ENCODE measurements at places on chromosomes 11 and 22.

DNA sequence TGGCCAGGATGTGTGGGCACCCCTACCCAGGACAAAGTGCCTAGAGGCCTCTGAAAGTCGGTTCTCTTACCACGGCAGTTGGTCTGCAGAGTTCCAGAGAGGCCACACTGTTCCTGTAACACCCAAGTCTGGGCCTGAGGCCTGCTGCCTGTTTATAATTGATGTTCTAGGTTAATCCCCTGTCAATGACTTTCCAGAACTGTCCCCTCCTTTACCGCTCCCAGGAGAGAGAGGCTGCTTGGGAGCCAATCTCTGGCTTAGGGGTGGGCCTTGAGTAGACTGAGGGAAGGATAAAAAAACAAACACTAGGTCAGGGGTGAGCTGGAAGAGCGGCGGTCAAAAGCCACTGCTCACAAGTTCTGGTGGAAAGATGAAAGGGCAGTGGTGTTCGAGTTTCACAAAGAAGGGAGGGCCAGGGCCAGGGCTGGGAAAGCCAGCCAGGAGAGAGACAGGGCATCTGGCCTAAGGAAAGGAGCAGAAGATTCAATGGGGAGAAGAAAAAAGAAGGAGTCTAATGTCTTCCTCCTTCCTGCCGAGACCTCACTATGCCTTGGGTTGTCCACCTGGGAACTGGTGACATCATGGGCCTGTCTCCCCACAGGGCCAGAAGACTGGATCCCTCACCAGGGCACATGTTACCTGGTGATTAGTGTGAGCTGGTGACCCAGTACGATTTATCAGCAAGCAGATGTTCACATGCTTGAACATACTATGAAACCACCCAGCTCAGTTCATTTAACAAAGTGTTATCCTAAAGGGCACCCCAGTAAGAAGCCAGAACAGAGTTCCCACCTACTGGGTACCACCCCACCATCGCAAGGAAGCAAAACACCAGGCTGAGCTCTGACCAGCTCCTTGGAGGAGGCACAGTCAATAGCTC lies 50.2 kb downstream of the PC start:
- no peak for DNase-seq

DNA sequence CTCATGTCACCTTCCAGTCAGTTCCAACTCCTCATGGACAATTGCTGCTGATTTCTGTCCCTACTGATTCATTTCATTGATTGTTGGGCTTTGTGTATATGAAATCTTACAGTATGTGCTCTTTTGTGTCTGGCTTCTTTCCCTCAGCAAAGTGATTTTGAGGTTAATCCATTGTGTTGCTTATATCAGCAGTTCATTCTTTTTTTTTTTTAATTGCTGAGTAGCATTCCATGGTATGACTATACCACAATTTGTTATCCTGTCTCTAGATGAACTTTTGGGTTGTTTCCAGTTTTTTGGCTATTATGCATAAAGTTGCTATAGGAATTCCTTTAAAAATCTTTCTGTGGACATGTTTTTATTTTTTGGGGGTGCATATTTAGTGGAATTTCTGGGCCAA lies 59.9 kb downstream of the NXPE1 start:
- no peak for DNase-seq

GRCh38 chr11:20131788-20132666 lies 28.2 kb downstream of the DBX1 start:
- DNase-seq = peak; percentile 51

DNA sequence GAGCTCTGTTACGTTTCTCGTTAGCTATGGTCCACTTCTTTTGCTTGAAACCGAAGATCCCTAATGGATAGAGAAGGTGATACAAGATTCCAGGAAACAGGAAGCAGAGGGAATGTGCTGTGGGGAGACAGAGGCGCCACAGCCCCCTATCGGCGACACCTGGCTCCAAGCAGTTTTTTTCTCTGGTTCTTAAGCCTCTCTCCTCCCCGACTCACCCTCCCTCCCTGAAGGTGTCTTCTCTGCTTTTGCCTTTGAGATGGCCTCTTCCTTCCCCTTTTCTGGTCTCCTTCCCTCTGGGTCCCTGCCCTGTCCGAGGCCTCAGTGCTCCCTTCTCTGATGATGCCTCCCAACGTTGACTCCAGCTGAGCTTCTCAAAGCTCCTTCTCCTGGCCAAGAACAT lies 14.2 kb upstream of the APOBEC3A start:
- DNase-seq = no peak

DNA sequence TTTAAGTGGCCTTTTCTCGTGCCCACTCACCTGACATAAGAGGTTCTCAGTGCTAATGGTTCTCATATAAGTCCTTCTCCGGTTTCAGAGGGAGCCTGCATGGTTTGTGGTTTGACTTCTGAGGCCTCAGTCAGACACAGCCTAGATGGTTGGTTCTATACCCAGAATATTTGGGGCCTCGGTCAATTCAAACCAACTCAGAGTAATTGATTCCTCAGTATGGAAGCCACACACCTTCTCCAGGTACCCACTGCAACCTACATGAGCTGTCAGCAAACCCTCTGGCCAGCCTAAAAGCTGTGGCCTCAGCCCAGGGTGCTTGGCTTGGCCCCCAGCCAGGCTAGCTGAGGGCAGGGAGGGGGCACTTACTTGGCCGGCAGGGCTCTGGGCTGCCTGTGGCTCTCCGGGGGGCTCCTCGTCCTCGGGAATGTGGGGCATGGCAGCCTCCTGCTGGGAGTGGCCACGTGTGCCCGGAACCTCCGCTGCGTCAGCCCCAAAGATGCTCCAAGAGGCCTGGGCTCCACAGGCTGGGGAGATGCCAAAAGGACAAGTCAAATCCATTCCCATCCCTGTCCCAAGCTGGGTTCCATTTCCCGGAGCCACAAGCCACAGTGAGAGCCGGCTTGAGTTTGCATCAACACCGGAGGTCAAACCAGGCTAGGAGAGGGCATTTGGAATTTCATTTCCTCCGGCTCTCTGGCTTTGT lies 41.7 kb downstream of the IRAG1 start:
- DNase-seq = no peak

DNA sequence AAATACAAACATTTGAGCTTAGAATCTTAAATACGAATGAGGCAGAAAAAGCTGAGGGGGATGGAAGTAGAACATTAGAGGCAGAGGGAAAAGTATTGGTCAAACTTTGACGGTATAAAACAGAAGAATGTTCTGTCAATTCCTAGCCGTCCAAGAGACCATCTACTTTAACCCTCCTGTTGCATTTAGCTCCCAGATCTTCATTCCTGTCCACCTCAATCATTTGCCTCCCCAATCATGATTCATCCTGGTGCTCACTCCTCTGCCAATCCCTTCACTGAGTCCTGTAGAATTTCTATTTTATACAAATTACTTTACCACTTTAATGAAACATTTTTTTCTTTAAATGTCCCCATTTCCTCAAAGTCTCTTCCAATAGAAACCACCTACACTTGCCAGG lies 28.2 kb downstream of the C2CD3 start:
- DNase-seq = peak; percentile 15

GRCh38 chr11:65298655-65299179 lies 15.9 kb upstream of the CDC42EP2 start:
- DNase-seq = no peak

- peak; percentile 8 for DNase-seq
These were observed 41.2 kb downstream of the IGLL5 start for GRCh38 chr22:22928666-22929380.

DNA sequence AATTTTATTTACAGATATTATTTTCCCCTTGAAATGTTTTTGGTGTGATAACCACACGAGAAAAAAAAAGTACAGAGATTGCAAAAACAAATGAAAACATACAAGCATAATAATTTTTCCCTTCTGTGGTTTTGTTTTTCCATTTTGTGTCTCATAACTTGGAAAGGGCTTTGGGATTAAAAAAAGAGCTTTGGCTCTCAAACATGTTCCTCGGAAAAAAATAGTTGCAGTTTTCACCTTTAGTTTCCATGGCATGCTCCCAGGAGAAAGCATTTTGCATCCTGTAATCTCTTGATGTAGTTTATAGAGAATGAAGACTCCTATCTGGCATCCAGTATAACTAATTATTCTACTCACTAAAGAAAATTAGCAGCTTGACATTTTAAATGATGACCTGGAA lies 362.1 kb upstream of the PDGFD start:
- DNase-seq = no peak

GRCh38 chr11:43135966-43136534 lies 175.7 kb upstream of the API5 start:
- DNase-seq = no peak

DNA sequence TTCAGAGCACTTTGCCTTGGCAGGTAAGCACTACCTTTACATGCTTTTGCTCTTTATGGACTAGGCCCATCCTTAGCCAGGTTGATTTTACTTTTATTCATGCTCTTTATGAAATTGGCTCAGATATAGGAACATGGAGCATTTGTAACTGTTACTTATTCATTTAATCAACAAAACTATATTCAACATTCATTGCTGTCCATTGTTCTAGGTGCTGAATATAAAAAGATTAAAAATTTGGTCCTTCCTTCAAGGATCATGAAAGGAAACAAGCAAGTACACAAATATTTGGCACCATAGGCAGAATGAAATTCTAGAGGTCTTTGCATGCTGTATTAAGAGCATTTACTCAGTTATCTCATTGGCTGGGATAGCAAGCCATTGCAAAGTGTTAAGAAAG lies 161.9 kb upstream of the TTC12 start:
- DNase-seq = no peak

- no peak for DNase-seq
These were observed 1.4 kb downstream of the ZNF74 start for GRCh38 chr22:20395181-20395906.

Measured in mammary epithelial cell (primary cell).